ENCODE measurements at places on chromosomes 16 and 17.

DNA sequence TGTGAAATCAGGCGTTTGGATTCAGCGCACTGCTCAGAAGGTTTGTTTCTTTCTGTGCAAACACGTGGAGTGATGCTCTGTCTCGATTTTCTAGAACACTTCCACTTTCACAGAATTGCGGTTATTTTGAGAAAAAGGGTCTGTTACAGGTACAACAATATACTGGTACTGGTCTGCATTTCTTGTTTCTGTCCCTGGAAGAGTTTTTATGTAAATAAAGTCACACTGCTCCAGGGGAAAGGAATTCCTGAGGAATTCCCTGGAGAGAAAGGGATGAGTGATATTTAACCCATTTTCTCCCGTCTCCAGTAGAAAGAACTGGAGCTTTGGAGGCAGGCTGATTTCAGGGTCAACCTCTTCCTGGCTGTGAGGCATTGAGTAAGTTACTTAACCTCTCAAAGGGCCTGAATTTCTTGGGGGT, 16.2 kb upstream of the RMI2 start:
- DNase-seq: no peak

DNA sequence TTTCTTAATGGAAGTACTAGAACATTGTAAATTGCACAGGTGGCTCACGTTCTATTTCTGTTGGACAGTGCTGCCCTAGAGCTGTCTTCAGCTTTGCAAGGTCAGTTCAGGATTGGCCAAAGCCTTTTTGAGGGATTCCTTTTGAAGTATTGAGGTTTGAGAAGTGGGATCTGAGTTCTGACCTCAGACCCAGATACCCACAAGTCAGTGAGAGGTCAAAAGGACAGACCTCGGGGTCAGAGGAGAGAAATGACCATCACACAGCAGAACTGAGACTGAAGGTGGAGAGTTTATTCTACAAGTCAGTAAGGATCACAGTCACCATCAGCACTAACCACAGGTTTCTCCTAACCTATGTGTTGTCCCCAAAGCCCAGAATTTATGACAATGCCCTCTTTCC, 1.7 kb downstream of the ACSM5 start:
- DNase-seq: no peak

- no peak for DNase-seq
These were observed 393 bp downstream of the PSMC3IP start for GRCh38 chr17:42577140-42577531.

- no peak for DNase-seq
These were observed 2.4 kb downstream of the MLKL start for GRCh38 chr16:74698222-74698621.
